ENCODE measurements at places on chromosomes 1 and 21.

- DNase-seq: no peak
These were observed 47.8 kb upstream of the PCBP3 start for GRCh38 chr21:45595574-45596295.

DNA sequence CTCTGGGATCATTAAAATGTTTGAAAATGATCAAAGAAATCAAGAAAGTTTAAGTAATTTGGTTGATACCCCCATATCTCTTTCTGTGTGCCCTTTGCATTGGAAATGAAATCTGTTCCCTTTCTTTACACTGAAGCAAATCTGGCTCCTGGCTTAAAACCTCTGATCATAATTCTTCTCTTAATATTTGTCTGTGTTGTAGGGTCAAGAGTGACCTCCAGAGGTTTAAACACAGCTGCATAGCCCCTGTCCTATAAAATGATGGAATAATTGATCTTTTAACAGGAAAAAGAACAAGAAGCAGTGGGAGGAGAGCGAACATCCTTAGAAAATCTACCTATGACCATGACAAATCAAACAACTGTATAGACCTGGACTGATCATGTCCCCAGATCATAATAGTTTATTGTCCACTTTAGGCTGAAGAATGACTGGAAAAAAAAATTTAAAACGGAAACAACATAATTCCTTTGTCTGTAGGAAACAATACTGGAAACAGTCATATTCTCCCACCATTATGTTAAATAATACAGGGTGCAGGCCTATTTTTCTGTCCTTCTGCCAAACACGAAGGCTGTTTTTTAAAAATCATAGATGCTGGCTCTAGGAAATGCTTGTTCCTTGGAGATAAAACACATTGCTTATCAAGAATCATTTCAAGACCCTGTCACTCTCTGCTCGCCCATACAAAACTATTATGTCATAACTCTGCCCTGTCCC lies 184.3 kb downstream of the NEGR1 start:
- no peak for DNase-seq

DNA sequence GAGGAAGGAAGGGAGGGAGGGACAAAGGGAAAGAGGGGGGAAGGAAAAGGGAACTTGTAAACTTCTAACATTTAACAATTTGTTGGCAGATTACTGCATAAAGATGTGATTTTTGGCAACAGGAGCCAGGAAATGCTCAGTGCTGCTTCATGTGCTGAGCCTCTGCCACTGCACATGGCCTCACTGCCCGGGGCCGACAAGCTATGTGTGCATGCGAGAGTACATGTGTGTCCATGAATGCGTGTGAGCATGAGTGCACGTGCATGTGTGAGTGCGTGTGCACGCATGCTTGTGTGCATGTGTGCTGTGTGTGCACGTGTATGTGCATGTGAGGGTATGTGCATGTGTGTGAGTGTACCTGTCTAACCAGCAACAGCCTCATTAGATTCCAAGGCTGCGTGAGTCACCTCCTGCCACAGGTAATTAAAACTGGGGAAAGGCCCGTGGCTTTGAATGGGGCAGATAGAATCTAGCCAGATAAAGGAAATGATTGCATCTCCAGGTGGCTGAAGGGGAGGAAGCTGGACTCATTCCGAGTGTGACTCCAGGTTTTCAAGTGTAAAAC lies 41.4 kb upstream of the TSPEAR start:
- DNase-seq: peak; percentile 55

DNA sequence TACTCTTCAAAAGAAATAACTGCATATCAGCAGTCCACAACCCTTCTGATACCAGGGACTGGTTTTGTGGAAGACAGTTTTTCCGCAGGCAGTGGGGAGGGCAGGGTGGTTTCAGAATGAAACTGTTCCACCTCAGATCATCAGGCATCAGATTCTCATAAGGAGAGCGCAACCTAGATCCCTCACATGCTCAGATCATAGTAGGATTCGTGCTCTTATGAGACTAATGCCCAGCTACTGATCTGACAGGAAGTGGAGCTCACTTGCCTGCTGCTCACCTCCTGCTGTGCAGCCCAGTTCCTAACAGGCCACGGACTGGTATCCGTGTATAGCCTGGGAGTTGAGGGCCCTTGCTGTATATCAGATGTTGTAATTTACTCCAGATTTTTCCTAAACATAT lies 11.5 kb downstream of the RO60 start:
- DNase-seq: no peak

All from GM23248 (cell line).